H9 (cell line): ENCODE measurements at places on chromosomes 6 and 20.

DNA sequence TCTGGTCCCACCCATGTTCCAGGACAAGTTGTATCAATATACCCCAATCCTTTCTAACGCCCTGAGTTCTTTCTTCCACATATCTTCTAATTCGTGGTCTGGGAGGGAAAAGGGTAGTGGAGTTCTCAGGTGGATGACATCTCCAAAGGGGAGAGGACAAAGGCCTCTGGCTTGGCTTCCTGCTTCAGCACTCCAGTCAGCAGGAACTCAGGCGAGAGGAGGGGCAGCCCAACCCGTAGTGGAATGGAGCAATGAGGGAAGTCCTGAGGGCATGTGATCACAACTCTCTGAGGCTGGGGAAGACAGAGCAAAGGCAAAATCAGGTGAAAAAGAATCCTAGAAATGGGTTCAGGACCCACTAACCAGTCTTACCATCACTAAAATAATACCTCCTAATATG is 9.6 kb upstream of the NRM start:
- DNase-seq, result peak; percentile 76

DNA sequence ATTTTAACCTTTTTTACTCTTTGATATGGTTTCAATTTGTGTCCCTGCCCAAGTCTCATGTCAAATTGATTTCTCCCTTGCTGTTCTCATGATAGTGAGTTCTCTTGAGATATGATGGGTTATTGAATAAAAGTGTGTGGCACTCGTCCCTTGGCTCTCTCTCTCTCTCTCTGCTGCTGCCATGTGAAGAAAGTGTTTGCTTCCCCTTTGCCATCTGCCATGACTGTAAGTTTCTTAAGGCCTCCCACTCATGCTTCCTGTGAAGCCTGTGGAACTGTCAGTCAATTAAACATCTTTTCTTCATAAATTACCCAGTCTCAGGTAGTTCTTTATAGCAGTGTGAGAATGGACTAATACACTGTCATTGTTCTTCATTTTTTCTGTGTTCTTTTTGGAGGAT is 48.5 kb downstream of the LIN28B start:
- DNase-seq, result no peak

DNA sequence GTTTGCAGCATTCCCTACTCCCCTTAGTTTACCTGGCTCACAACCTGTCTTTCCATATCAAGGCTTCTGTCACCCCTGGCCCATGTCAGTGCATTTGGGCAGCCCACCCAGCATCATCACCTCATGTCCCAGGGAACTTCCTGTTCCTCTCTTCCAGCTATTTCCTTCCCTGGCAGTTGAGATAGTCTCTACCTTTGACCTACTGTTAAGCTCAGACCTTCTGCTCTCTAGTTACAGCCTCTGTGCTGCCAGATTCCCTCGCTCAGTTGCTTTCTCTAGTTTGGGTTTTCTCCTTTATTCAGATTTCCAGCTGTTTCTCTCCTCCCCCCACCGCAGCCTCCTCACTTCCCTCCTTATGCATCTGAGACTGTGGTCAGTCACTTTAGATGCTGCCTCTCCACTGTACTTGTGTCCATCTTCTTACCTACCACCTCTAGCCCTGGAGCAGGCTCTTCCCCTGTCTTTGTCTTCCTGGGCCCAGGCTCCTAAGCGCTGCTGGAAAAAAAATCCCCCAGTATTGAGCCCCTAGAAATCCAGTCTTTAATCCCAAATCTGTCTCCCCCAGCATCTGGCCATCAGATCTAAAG is 16.3 kb downstream of the PTPN1 start:
- no peak for DNase-seq

DNA sequence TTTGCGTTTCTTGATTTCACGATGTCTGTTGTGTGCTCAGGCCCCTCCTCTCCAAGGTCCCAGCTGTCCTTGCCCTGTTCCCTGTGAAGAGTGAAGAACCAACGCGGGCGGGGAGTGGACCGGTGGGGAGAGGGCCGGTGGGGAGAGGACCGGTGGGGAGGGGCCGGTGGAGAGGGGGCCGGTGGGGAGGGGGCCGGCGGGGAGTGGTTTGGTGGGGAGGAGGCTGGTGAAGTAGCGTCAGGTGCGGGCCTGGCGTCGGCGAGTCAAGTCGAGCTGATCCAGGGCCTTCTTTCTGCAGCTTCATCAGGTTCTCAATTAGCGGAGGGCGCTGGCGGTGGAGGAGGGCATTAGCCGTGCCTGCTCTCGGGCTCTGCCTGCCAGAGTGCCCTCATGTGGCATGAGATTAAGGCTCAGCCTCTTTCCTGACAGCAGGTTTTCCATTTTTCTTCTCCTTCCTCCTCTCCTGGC is 21.2 kb upstream of the BHLHE23 start:
- no peak for DNase-seq

DNA sequence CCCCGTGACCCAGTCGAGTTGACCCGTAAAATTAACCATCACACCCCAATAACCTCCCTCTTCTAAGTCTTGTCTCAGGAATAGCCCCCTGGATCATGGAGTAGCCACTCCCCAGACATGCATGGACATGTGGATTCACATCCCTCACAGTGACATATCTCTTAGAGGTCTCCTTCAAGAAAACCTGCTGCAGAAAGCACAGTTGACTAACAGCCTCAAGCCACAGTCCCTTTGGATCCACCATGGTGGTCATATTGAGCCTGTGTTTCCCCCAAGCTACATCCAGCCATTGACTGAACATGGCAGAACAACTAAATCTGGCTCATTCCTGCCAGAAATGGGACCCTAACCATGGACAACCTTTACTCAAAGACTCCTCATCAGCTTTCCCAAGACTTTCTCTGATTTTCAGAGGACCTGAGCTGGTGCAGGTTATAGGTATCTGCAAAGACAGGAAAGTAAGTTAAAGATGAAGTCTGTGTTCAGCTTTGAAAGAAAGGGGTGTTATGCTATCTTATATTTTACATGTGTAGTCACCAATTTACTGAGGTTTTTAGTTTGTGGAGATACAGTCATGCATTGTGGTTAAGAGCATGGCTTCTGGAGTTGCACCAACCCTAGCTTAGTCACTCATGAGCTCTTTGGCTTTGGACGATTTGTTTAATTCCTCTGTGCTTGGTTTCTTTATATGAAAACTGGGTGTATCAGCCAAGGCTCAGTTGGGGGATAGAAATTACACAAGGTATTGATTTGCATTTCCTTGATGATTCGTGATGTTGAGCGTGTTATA is 219.1 kb downstream of the MYLK4 start:
- no peak for DNase-seq
